GM19239 (cell line): ENCODE measurements at places on chromosomes 3 and 15.

- DNase-seq = no peak
Measured at GRCh38 chr15:55552926-55553325, 35.2 kb downstream of the PYGO1 start.

GRCh38 chr15:96135166-96136093 lies 195.1 kb upstream of the NR2F2 start:
- DNase-seq = no peak

DNA sequence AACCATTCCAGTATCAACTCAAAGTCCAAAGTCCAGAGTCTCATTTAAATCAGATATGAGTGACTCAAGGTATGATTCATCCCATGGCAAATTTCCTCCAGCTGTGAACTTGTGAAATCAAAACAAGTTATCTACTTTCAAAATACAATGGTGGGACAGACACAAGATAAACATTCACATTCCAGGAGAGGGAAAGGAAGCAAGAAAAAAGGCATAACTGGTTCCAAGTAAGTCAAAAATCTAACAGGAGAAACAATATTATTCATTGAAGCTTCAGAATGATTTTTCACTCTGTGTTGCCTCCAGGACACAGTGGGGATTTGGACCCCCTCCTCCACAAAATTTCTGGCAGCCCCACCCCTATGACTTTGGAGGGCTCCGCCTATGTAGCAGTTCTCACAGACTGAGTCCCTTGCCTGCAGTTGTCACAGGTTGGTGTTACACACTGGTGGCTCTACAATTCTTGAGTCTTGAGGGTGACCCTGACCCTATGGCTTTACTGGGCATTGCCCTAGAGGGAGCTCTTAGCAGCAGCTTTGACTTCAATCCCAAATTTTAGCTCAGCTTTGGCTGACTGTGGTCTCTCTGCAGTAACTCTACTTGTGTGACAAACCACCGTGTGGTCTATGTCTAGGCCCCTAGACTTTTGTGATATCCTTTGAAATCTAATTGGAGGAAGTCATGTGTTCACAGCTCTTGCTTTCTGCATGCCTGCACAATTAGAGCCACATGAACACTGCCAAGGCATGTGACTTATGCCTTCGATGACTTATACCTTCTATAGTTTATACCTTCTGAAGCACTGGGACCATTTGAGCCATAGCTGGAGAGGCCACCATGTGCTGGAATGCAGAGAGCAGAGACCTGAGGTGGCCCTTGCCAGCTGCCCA lies 644.2 kb downstream of the GRM7 start:
- no peak for DNase-seq

DNA sequence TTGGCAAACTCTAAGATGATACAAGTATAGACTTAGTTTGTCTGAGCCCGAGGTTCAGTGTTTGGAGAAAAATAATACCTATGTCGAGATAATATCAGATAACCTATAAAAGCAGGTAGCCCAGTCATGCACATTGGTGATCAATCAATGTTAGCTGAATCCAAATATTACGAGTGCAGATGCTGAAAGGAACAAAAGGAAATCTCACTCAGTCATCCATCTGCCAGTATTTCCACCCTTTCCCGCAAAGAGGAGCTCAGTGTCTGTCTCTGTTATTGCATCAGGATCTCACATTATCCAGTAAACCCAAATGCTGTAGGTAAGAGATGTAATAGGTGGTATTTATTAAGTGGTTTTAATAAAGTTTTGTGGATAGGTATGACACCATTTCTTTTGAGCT lies 251.2 kb upstream of the CTDSPL start:
- no peak for DNase-seq

DNA sequence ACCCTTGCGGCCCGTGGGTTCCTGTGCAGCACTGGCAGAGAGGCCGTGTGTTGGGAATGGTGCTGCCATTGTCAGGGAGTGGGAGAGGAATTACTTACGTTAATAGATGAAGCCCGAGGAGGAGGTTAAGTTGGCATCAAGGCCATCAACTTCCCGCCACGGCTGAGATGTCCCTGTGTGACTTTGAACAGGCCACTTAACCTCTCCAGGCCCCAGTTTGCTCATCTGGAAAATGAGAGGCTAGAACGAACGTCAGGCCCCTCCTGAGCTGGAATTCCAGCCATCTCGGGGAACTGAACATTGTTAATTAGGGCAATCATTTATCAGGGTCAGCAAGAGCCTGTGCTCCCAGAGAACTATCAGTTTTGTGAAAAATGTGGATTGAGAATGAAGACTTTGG lies 91.4 kb upstream of the MYZAP start:
- DNase-seq = no peak

DNA sequence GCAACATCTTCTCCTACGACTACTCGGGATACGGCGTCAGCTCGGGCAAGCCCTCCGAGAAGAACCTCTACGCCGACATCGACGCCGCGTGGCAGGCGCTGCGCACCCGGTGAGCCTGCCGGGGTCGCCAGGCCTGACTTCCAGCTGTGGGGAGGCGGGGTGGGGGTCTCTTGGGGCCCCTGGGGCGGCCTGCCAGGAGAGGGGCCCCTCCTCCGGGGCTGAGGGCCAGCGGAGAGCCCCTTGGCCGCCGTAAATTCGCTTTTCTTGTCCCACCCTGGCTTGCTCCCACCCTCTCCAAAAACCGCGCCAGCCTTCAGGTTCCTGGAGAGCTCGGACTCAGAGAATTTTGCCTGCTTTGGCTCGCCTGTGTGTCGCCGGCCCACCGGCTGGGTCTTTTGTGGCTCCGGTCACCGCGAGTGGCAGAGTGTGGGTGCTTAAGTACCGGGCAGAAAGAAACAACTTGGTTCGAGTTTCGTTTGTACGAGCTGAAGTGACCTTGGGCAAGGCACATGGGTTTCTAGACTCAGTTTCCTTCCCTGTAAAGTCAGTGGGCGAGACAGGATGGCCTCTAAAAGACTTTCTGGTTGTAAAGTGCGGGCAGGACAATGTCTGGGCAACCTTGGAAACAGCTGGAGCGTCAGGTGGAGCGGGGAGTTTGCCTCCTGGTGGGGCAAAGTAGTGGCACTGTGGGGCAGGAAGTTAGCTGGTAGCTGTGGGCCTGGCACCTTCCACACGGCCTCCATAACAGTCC lies 976 bp downstream of the ABHD17C start:
- peak; percentile 26 for DNase-seq

DNA sequence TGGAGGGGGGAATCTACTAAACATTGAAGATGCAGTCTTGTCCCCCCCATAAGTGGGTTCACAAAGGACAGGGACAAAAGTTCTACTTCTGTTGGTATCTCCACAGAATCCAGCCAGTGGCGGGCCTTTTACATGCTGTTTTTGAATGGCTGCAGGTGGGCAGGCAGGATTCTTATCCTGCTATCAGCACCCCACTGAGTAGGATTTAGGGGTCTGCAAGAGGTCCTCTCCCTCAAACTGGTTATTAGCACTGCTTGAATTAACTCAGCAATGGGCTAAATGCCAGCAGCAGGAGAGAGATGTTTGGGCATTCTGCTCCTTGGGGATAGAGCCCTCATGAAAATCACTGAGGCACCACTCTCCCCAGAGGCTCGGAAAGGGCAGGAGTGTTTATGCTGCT lies 40.3 kb downstream of the SEMA5B start:
- no peak for DNase-seq

- DNase-seq = no peak
Measured at GRCh38 chr3:161231861-161232260, 10.8 kb downstream of the NMD3 start.

DNA sequence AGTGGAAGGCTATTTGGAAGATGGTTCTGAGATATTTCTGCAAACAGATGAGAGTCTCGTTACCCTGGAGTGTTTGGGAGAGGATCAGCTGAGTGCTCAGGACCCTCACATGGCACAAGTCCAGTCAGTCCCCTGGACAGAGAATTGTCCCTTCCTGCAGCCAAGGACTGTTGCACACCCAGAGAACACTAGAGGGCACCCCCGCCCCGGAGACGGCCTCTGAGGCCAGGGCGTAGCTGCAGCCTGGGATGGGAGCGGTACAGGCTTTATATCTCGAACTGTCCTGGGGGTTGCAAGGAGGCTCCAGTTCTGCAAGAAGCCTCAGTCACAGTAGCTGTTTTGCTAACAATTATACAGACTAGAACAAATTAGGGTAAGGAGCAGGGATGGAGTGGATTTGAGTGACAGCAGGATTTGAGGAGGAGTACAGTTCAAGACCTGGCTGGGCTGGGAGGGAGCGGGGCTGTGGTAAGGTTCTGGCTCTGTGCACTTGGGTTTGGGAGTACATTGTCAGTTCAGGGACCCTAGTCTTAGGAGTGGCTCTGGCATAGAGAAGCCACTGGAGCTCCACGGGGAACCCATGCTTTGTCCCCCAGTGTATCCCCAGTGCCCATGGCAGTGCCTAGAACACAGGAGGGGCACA lies 67.6 kb upstream of the HACD2 start:
- peak; percentile 62 for DNase-seq

GRCh38 chr15:73683777-73684580 lies at the start of gene CD276:
Gene CD276 (plus strand): TSS chr15:73684383. CDS start chr15:73699640, 15,257 bp downstream.
- peak; percentile 53 for DNase-seq

DNA sequence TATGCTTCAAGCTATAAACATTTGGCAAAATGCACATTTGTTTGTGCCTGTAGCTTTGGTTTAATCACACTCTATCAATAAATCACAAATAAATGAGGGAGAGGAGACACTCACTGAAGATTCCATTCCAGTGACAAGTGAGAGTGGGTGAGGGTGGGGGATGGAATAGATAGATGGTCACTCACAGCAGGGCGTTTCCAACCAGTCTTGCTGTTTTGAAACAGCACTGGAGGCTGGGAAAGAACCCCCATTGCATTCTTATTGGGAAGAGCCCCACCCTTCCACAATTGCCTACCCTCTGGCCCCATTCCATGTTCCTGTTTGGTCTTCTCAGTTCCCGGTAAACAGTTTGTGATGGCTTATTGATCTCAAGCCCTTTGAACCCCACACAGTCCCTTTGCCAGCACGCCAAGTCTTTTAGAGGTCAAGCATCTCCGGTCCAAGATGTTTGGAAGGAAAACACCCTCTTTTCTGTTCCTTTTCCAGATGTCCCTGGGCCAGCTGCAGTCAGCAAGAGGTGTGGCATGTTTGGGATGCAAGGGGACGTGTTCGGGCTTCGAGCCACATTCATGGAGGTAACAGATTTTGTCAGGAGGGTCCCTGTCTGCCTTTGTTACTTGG lies 30.7 kb downstream of the LMCD1 start:
- DNase-seq = no peak

DNA sequence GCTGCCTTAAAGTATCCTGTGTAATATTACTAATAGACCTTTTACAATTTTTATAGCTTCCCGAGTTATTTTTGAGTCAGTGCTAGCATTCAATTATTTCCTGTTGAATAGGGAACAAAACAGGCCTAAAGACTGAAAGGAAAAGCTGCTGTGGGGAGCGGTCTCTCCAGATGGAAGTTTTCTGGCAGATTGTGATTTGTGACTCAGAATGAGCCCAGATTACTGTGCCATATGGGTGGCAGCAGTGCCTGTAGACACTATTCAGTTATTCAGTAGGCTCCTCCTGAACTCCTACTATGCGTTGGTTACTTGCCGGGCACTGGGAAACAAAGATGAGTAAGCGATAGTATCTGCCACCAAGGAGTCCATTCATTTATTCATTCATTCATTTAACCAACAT lies 211.8 kb downstream of the CHST2 start:
- DNase-seq = no peak

DNA sequence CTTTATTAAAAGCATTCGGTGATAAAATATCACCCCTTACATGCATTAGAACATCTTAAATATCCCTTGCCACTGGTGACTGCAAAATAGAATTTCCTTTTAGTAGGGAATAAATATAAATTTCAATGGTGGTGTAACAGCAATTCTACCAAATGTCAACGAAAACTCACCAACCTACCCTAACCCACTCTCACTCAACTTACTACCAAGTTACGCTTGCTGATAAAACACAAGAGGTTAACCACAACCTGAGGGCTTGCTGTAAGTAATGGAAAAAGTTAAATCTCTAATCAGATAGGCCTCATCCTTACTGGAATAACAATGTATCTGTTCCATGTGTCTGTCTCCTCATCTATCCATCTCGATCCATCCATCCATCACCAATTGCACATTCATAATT lies 274.7 kb downstream of the FOXP1 start:
- no peak for DNase-seq

DNA sequence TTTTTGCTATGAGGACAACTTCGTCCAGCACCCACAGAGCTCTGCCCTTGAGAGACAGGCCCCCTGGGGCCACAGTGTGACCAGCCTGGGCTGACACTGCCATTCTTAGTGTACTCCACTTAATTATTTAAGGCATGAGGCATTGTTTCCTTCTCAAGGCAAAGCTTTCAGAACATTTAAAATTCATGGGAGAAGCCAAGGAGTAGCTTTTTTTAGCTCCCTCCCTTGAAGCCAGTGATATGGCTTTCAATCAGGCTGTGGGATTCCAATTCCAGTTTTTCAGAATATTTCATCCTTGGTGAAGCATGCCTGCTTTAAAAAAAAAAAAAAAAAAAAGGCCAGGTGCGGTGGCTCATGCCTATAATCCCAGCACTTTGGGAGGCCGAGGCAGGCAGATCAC lies 21.3 kb downstream of the HOMER2 start:
- no peak for DNase-seq

DNA sequence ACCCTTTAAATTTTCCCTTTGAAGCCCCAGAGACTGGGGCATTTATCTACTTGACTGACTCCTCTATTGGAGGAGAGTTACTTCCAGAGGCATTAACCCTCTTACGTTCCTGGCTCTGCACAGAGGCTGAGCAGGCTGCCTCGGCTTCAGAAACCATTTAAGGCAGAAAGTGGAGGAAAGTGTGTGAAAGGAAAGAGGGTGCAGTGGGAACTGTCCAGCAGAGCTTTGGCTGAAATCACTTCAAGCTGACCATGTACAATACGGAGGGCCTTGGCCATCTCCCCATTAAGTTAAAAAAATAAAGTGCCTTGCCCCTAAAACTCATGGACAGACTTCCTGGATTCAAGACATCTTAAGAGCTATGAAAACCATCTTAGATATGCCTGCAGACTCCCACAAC lies 238.7 kb downstream of the SV2B start:
- no peak for DNase-seq

DNA sequence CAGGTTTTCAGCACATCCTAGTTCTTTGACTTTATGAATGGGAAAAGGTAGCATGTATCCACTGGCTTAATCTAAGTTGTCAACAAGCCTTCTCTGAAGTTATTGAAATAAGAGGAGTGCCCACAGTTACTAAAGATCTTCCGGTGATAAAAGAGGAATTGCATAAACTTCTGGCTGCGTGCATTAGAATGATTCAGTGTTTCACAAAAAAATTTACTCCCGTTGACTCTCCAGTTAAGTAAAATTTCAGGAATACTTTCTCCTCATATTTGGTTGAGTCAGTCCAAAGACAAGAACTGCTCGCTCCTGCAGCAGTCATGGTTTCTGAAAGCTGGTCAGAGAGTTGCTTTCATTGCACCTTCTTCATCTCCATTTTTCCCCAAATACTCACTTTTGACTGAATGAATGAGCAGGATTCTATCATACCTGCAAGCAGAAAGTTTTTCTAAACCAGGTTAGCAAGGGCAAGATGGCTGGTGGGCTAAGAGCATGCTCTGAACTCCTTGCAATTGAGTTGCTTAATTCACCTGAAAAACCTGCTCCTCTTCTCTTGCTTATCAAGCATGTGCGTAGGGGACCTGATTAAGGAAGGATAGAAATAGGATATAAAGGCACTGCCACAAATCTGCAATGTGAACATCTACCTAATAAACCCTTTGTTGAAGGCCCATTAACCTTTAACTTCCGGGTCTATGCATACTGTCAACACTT lies 64.2 kb upstream of the TIMP4 start:
- DNase-seq = no peak

- no peak for DNase-seq
Measured at GRCh38 chr3:6248528-6248927, 612.4 kb upstream of the GRM7 start.
